Dermis microvascular lymphatic vessel endothelial cell (primary cell): ENCODE measurements at places on chromosomes 16 and 17.

- no peak for DNase-seq
Measured at GRCh38 chr17:17122781-17123483, 80.7 kb downstream of the MPRIP start.

DNA sequence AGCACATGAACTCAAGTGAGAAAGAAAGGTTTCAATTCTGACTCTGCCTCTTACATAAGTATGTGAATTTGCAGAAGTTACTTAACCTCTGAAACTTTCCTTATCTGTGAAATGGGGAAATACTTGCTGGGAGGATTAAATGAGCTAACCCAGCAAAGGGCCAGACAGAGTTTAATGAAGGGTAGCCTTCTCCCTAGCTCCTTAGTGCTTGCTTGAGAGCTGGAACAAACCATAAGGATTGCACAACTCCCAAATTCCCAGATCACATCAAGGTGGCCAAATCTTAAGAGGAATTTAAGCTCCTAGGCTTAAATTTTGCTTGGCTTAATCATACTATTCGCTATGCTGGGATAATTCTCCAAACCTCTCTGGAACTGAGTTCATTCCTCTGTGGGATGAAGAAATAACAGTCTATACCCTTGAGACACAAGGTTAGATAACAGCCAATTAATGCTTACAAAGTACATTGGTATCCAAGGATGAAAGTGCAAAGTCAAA lies 11.8 kb upstream of the WSB1 start:
- no peak for DNase-seq

- DNase-seq = no peak
Measured at GRCh38 chr16:48487287-48487686, 102.1 kb upstream of the SIAH1 start.

DNA sequence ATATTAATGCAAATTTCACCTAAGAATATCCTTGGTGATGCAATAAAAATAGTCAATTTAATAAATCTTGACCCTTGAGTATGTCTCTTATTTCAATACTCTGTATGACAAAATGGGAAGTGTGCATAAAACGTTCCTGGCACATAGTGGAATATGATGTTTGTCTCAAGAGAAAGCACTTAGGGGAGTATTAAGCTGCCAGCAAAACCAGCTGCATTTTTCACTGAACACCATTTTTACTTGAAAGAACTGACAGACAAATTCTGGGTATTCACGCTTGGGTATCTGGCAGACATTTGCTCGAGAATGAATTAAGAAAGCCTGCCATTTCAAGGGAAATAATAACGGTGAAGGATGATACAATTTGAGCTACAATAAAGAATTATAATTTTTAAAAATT lies 364.8 kb downstream of the SOX9 start:
- no peak for DNase-seq

- DNase-seq = no peak
Measured at GRCh38 chr16:82156761-82157533, 13.1 kb downstream of the MPHOSPH6 start.

GRCh38 chr16:85535352-85536072 lies 77.6 kb upstream of the GSE1 start:
- DNase-seq = no peak
